ENCODE measurements at places on chromosomes 3 and 15. TPM values are rescaled to one million over a fixed set of nuclear protein-coding genes. Genes with fewer than 3 reads are reported as not detected.

ALG1L2 gene
- total RNA-seq: not detected

DNA sequence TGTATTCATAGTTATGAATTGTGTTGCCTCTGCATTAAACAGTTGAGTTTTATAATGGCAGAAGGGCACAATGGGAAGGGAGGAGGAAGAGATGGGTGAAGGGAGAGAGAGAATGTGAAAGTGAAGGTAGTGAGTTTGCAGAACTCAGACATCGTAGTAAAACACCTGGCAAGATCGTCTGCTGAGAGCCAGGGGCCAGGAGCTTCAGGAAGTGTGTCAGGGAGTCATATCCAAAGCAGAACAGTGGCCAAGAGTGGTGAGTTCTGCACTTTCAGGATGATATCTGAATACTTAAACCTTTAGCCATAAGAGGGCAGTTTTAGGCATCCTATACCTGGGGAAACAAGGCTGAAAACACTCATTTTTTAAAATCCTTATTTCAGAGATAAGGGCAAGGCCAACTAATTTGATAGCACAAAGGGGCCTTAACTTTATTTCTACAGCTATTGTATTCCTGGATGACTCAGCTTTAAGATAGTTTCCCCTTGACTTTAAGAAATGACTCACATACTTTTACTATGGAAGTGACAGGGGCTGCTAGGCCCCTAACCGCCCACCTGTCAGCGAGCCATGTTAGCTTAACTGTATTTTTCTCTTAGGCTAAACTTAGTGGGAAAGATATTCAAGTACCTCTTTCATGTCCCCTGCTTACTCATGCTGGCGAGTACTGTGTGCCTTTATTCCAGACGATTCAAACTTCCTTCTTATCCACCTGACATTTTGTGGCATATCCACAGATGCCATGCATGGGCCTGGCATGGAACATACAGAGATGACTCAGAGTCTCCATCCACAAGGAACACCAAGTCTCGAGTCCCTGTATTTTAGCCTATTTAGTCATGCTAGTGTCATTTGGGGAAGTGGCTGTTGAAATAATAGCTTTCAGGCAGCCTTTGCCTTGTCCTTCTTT, 53.9 kb downstream of the RLBP1 start:
- DNase-seq: no peak

DNA sequence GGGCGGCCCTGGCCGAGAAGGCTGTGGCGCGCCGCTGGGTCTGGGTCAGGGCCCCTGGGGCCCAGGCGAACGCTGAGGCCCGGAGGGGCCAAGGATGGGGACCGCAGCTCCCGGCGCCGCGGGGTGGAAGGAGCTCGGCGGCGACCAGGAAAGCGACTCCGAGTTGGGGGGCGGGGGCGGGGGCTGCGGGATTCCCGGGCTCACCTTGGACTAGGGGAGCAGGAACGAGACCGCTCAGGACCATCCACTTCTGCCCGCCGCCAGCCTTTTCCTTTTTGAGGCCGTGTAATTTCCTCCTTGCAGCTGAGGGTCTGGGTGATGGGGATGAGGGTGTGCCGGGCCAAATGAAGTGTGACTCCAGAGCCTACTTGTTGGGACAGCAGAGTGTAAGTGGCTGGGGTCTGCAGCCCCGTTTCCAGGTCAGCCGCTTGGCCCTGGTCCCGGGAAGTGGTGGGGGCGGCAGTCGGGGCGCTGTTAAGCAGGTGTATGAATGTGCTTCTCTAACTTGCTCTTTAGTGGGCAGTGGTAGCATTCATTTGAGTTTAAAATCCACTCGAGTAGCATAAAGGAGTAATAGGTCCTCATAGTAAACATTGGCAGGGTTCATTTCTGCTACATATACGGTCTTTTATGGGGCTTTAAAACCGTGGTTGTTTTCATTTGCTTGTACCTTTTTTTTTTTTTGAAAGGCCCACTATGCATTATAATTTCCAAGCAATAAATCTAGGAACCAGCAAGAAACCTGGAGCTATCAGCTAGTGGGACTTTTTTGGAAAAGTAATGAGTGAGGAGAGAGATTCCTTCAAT, 717 bp downstream of the PXK start:
- no peak for DNase-seq

DNA sequence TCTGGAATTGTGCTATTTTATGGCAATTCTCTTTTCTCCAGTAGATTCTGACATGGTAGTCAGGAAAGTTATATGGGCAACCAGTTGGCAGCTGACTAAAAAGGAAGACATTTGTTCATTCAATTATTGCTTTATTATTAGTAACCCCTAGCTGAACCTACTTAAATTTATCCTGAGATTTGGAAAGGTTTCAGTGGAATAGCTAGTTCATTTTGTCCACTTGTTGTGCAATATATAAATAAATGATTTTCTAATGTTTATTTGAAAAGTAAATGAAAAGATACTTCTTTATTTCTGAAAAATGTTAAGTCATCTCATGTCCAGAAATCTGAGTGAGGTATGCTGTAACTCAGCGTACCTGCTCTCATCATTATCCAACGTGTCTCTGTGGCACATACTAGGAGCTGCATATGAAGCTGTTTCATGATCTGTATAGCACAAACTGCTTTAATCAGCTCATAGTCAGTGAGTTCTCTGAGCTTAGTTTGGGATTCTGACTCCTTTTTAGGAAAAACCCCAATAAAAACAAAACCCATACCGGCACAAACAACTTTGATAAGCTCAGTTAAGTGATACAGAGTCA, 35.9 kb downstream of the RARB start:
- no peak for DNase-seq

DNA sequence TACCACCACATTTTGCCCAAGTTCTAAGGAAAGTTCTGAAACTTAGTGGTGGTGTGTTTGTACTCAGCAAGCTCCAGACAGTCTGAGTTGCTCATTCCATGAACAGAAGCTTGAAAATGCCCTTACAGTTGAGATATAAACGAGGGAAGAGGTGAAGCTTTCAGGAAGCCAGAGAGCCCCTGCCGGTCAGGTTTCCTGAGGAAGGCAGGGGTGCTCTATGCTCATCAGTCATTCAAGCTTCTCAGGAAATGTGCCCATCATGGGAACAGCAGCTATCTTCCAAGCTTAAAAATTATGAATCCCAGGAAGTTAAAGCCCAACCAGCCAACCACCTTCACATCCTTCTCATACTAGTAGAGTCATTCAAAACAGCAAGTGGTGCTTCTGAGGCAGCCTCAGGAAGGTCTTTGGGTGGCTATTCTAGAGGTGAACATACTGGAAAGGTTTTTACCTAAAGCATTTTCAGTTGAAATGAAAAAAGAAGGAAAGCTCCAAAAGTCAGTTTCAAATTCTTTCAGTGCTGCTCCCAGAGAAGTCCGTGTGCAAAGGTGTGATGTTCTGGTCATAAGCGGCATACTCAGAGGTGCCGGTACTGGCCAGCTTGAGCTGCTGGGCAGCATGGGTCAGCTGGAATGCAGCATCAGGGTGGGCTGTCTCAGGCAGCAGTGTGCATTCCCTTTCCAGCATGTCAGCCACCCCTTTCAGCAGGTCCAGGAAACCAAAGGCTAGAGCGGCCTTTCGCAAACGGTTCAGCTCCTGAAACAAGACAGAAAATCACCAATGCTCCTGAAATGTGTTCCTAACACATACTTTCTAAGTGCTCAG, 31.8 kb downstream of the INTS14 start:
- DNase-seq: no peak

DNA sequence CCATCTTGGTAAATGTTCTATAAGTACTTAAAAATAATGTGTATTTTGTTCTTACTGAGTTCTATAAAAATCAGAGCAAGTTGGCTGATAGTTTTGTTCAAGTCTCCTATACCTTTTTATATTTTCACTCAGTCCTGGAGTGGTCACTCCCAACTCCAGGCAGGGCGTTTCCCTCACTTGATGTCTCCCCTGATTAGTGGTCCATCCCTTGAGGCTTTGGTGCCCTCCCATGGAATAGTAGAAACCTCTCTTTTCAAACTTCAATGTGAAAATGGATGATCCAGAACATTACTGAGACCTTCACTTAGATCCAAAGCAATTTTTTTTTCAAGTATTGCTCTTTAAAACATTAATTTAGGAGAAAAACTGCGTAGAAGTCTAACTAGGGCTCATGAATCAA, 25.0 kb upstream of the SCN10A start:
- DNase-seq: no peak

DNA sequence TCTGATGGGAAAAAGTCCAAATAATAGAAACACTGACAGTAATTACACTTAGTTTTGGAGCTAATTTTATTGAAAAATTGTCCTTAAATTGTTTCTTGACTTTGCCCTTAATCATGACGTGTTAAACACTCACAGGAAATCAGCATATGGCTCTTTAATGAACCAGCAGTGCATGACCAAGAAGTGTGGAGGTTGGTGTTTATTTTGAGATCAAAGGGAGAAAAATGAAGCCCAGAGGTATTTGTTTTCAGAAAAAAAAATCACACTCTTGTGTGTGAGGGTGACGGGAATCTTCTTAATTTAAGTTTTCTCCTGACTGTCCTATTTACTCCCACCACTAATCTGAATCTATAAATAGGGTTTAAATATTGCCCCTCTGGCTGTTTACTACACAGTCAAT, 28.8 kb upstream of the SYNM start:
- DNase-seq: no peak

PTPN23 gene
- total RNA-seq: 49.6 TPM

GRCh38 chr3:57948080-57948671, 60.0 kb upstream of the FLNB start:
- DNase-seq: no peak

GRCh38 chr3:150240891-150241290, 167.2 kb upstream of the TSC22D2 start:
- DNase-seq: no peak

- no peak for DNase-seq
Measured at GRCh38 chr15:29790607-29791006, 31.7 kb downstream of the TJP1 start.

- DNase-seq: no peak
Measured at GRCh38 chr15:98955331-98955730, 52.3 kb downstream of the PGPEP1L start.

DNA sequence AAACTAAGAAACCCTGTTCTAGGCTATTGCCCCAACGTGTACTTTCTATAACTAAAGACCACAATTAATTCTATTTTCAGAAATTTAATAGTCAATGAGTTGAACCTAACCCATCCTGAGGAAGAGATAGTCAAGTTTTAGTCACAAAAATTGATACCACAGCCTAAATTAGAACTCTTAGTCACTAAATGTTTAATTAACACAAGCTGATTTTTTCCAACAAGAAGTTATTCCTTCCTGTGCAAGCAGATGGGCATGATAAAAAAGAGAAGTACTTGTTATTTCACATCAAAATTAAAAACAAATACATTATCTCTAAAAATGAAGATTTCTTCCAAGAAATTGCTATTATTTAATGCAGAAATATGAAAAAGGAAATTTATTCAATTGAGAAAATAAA, 38.4 kb upstream of the TERB2 start:
- no peak for DNase-seq

SMCO1 gene
- total RNA-seq: 0.25 TPM

HIGD2B gene
- total RNA-seq: not detected

GPR160 gene
- 6.3 TPM for total RNA-seq

ARNT2 gene
- 8.7 TPM for total RNA-seq

DNA sequence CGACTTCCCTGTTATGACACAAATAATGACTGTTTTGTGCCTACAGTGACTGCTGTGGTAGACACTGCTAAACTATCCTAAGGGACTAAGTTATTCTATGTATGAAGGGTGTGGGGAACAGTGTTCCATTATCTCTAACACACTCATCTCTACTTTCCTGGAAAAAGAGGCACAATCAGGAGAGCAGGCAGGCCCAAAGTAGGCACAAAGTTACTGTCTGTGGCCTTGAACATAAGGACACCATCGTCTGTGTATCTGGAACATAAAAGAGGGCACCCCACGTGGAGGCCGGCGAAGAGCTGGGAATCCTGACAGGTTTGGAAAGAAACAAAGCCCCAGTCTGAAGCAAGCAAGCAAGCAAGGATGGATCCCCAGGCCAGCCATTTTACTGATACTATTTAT, 1.5 kb downstream of the ABCC5 start:
- DNase-seq: no peak

DNA sequence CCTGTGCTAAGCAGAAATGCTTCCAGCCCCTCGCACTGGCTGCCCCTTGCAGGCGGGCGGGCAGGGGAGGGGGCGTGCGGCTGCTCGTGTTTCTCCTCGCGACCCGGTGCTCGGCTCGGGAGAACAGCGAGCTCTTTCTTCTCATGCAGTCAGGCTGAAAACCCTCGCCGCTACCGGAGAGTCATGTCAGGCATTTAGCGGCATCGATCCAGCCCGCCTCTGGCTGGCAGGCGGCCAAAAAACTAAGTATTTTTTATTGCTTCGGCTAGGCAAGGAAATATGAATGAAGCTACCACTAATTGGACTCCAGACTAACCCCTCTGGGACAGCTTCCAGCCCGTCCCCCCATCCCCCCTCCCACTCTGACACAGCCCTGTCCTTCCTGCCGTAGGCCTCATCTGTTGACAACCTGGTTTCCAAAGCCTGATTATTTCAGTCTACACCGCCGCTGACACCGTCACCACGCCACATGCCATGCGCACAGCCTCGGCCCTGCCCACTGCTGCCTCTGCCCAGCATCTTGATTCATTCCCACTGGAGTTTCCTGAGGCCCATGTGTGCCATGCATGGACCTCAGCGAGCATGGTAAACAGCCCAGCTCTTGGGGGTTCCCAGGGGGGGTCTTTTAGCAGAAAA, 35.3 kb downstream of the TLE3 start:
- DNase-seq: peak; percentile 90

- no peak for DNase-seq
Measured at GRCh38 chr3:15794842-15795650, 2.7 kb downstream of the ANKRD28 start.

DNA sequence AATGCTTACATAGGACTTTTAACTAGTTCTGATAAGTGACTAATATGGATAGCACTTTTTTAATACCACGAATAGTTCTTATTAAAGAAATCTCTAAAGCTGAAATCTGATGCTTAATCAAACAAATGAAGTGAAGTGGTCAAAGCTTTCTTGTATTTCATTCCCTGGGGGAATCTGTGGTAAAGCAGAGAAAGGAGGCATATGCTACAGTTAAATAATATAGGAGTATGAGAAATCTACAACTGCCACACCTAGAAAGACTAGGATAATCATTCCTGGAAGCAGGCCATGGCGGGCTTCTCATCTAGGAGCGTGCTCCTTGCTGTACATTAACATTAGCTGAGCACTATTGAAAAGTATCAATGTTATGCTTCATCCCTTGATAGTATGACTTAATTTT, 835.7 kb downstream of the OTOL1 start:
- DNase-seq: no peak

- peak; percentile 88 for DNase-seq
Measured at GRCh38 chr15:92883163-92883875, 16.8 kb upstream of the CHD2 start.

- DNase-seq: no peak
Measured at GRCh38 chr15:55218056-55218455, 21.3 kb upstream of the RSL24D1 start.

FOXL2NB gene
- total RNA-seq: not detected

EBLN2 gene
- total RNA-seq: 1.7 TPM

GRCh38 chr3:168684519-168684918, 588.8 kb upstream of the GOLIM4 start:
- no peak for DNase-seq

GRCh38 chr3:177641206-177641605, 443.9 kb upstream of the TBL1XR1 start:
- no peak for DNase-seq

DUOX2 gene
- 3.7 TPM for total RNA-seq

BCL2A1 gene
- total RNA-seq: 0.84 TPM

Data from lower leg skin (tissue), 4 donors.